ENCODE measurements at places on chromosomes 2 and 18.
A peak's percentile ranks its signal among the peaks of the same experiment; 100 is the strongest.

DNA sequence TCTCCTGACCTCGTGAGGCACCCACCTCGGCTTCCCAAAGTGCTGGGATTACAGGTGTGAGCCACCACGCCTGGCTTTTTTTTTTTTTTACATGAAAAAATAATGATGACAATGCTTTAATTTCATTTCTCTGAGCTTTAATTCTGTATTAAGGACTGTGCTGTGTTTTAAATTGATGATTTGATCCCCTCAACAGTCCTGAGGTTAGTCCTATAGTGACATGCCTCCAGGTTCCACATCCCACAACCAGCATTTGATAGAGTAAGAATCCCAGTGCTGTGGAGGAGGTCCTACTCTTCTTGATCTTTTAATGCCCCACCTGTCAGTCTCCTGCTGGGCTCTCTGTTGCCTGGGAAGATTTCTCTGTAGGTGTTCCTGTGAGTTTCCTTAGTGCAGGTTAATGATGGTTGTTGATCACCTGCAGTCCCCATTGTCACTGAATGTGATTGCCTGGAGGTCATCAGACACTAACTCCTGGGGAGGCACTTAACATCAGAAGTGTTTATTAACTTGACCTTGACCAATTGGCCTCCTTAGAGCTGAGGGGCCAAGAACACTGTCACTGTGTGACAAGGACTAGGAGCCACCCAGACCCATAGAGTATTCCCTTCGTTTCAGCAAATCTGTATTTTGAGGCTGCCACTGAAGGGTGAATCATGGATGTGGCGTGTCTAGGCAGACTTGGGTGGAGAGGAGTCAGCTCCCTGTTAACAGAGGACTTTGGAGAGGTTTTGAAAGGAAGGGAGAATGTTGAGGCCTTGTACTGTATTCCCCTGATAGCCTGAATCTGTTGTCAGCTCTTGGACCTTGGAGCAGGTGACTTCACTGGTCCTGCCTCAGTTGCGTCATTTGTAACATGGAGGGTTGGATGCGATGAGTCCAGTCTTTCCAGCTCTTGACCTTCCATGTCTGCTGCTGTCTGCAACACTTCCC lies 11.5 kb downstream of the ASAP2 start:
- DNase-seq = no peak

- no peak for DNase-seq
These were observed 313.2 kb upstream of the ETAA1 start for GRCh38 chr2:67083951-67084350.

- no peak for DNase-seq
These were observed 176.0 kb upstream of the COL3A1 start for GRCh38 chr2:188798159-188798558.

DNA sequence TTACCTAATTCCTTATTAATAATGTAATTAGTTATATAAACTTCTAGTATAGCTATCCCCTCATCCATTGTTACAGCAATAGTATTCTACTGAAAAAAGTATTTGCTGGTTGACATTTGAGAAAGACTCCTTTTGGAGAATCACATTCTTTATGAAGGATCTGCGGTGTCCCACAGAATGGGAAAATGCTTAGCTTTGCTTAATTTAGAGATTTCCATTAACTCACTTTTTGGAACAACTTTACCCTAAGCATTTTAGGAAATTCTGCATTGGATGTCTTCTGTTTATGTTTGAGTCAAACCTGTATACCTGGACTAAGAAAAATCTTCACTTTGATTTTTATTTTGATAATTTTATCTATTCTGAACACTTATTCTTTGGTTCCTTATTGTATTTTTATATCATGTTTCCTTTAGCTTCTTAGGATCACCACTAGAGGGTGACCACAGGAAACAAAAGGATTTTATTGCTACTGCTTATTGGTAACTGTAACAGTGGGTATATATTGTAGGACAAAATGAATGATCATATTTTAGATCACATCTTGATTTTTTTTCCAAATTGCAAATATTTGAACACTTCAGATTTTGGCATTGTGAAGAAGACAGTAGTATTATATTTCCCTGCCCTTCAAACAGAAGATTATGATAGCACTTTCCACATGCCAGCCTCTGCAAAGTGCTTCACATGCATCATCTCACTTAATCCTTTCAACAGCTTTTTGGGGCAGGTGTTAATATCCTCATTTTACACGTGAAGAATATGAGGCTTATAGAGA lies 79.6 kb downstream of the MIB1 start:
- no peak for DNase-seq

GRCh38 chr2:215395687-215396460 lies 40.0 kb downstream of the FN1 start:
- no peak for DNase-seq

DNA sequence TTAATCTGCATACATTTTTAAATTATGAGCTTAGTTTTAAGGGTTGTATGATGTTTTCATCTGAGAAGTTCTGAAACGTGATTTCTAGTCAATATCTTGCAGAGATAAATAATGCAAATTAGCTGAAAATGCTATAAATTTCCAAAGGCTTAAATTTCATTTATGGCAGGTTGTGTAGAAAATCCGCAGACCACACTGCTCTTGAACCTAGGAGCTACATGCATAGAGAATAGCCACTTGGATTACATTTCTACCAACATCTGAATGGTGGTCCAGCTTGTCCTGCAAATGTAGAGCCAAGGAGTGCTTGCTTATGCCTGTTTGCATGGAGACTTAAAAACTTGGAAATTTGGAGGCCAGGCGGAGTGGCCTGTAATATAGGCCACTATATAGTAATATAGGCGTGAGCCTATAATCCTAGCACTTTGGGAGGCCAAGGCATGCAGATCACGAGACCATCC lies 6.8 kb downstream of the MAT2A start:
- no peak for DNase-seq

DNA sequence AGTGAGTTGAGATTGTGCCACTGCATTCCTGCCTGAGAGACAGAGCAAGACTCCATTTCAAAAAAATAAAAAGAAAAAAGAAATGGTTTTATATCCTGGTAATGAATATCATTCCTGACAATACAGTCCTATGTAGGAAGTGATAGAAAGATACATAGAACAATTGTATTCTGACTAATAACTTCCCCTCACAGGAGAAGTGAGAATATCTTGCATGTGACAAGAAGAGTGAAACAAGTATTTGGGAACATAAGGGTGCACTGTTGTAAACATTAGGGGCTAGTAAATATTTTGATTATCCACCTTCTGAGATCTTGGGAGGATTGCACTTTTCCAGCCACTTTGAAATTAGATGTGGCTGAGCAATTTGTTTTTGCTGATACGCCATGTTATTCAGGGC lies 40.7 kb downstream of the KLHL14 start:
- DNase-seq = no peak

- DNase-seq = no peak
These were observed 44.7 kb downstream of the RAPH1 start for GRCh38 chr2:203490391-203490790.

GRCh38 chr2:239882331-239882732 lies 142.8 kb downstream of the NDUFA10 start:
- peak; percentile 58 for DNase-seq

GRCh38 chr2:33205693-33206434 lies 259.1 kb downstream of the LTBP1 start:
- no peak for DNase-seq

- DNase-seq = no peak
These were observed 55.0 kb downstream of the PKDCC start for GRCh38 chr2:42102591-42103450.

DNA sequence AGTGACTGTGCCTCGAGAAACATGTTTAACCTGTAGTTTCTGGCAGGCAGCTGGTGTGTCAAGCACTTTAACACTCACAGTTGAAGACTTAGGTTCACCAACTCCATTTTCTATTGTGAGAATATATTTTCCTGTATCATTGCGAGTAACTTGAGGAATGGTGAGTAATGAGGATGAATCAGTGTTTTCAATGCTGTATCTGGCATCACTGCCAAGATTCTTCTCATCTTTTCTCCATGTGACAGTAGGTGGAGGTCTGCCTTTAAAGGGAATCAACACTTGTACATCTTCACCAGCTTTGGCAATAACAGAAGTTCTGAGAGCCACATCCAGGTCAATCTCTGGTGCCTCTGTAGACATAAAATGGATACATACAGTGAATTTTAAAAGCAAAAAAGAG lies 72.8 kb downstream of the PLEKHA3 start:
- no peak for DNase-seq

GRCh38 chr2:159131914-159132281 lies 154.6 kb downstream of the WDSUB1 start:
- DNase-seq = no peak

DNA sequence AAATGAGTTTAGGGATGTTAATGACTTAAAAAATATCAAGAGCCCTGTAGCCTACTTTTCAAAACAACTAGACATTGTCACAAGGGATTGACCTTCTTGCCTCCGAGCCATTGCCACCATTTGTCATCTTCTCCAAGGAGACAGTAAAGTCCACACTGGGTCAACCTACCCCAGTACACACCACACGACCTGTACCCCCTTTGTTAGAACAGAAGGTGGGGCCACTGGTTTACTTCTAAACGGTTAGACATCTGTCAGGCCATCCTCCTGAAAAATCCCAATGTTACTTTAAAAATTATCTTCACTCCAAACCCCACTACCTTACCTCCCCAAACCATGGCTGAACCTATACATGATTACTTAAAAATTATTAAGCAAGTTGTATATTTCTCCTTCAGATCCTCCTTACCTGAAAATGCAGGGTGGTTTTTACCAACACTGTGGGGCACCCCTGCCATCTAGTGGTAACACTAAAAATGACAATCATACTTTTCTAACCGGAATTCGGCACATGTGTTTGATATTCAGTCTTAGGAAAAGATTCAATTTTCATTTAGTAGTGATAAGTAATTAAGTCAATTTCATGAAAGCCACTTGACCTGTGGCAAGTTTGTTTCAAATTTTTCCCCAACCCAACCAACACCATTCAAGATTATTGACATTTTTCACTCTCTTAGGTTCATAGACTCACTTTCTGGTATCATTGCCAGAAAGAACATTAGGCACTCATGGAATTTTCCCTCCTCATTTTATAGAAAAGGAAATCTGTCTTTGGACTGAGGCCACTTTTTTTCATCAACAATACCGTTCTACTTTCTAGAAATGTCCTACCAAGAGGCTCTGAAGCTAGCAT lies 265.3 kb upstream of the PKDCC start:
- DNase-seq = peak; percentile 54

DNA sequence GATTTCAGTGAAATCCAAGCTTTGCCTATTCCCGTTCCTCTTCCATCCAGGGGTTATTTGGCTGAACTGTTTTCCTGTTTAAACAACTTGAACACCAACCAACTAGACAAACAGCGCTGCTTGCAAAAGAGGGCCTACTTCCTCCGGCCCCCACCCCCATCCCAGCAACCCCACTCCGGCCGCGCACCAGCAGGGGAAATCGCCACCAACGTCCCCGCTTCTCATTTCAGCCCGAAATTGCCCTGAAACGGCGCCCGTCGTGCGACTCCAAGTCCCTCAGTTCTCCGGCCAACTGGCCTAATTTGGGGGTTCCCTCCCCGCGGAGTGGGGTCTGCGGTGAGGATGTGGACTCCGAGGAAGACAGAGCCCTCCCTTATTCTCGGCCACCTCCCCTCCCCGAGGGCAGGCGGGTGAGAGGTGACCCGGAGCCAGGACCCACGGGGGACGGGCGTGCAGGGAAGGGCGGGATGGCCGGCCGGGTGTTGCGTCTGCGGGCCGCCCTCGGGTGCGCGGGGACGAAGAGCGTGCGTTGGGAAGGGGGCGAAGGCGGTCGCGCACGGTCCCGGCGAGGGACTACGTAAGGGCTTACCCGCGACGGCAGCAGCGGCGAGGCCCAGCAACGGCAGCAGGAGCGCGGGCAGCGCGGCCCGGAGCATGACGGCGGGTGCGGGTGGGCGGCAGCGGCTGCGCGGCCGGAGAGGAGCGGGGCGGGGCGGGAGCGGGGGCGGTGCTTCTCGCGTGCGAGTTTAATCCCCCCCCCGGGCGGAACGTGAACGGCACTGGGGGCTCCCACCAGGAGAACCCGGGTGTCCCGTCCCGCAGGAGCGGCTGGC lies at the start of gene CD302:
Gene CD302, minus strand, starts transcription at position 666 of the 833 bp plus-strand sequence. Its CDS starts 10 bp downstream, at position 656.
- DNase-seq = no peak

DNA sequence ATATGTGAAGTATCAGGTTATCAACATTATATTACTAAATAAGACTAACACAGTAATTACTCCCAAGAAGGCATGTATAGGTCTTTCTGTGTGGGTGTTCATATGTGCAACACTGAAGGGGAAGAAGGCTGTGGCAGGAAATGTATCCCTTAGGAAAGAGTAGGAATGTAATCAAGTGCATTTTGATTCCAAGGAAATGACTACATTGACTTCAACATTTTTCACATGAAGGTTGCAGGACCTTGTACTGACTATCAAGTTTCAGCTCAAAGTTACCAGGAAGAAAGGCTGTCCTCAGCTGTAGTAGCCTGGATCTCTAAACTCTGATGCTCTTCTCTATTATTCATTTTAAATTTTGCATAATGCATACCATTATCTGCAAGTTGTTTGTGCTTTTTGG lies 680.8 kb downstream of the NYAP2 start:
- DNase-seq = no peak

- DNase-seq = no peak
These were observed 81.9 kb downstream of the EHBP1 start for GRCh38 chr2:62787386-62787785.

GRCh38 chr2:229882583-229882982 lies 39.2 kb downstream of the TRIP12 start:
- no peak for DNase-seq

DNA sequence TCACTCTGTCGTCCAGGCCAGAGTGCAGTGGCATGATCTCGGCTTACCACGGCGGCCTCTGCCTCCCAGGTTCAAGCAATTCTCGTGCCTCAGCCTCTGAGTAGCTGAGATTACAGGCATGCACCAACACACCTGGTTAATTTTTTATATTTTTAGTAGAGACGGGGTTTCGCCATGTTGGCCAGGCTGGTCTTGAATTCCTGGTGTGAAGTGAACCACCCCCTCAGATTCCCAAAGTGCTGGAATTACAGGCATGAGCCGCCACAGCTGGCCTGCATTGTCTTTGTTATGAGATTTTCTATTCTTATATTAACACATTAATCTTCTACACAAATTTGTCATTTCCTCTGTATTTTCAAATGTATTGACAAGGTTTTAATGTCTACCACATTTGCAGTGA lies 75.2 kb downstream of the SEPTIN10 start:
- DNase-seq = no peak

GRCh38 chr2:218331745-218332144 lies 24.9 kb upstream of the CATIP start:
- no peak for DNase-seq

DNA sequence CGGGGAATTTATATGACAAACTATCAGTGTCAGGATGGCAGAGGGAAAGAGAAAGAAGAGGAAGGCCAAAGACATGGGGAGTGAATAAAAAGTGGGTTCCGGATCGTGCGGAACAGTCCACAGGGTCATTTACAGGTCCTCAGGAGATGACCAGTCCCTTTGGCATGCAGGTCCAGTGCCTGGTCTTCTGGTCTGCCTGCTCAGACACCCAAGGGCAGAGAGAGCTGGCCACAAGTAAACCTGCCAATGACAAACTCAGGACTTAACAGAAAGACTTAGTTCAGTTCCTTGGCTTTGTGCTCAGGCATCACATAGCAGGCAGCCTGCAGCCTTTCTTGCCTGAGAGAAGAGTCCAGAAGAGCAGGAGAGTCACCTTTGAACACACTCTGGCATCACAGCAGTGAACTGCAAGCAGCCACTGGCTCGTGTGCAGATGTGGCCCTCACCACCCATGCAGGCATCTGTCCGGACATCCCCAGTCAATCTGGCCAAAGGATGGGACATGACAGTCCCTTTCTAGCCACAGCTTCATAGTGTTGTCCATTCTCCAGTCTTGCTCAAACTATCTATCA lies 14.0 kb downstream of the TMEM127 start:
- DNase-seq = no peak

GRCh38 chr2:95670167-95670566 lies 78.4 kb downstream of the TRIM43 start:
- DNase-seq = no peak

GRCh38 chr18:48778344-48779011 lies 172.3 kb downstream of the SMAD7 start:
- no peak for DNase-seq

Measured in CD4-positive, alpha-beta T cell treated with Interleukin-4 for 4 hours (primary cell).